Activated naive CD8-positive, alpha-beta T cell treated with anti-CD3 and anti-CD28 coated beads, Interleukin-2, amount 10 ng/mL, durations not matched to agents 7 days and 5 days (primary cell): ENCODE measurements at places on chromosomes 16 and 17. TPM values are rescaled to one million over a fixed set of nuclear protein-coding genes. Genes with fewer than 3 reads are reported as not detected.
A peak's percentile ranks its signal among the peaks of the same experiment; 100 is the strongest.

The PRKCB gene
- 120 TPM for total RNA-seq

The LCAT gene
- 17.6 TPM for total RNA-seq

The CDH8 gene
- not detected for total RNA-seq

DNA sequence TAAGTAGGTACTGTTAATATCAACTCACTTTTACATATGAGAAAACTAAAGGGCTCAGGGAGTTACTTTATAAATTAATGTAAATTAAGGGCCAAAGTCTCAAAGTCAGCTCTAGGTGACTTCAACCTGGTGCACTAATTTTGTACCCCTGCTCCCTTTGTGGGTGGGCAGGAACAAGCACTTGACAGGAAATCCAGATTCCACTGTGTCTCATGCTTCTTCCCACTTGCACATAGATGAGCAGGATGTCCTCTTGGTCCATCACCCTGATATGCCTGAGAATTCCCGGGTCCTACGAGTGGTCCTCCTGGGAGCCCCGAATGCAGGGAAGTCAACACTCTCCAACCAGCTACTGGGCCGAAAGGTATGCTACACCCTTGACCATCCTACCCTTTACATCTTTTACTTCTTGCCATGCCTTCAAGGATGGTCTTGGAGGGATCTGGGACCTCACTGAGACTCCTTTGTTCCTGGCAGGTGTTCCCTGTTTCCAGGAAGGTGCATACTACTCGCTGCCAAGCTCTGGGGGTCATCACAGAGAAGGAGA, 1.3 kb downstream of the ERAL1 start:
- H3K4me1 ChIP-seq, result peaks cover 14% of the 10 kb centered on the region
- peaks cover 10% of the 10 kb centered on the region for H3K36me3 ChIP-seq
- H3K27ac ChIP-seq, result peak overlapping the region; percentile 6
- DNase-seq, result no peak
- H3K4me3 ChIP-seq, result peak overlapping the region; percentile 92

GRCh38 chr16:9195287-9195686, 103.8 kb downstream of the HAPSTR1 start:
- no peaks in the 10 kb centered on the region for H3K36me3 ChIP-seq
- H3K4me3 ChIP-seq, result no peak overlapping the region
- no peak for DNase-seq
- no peak overlapping the region for H3K27ac ChIP-seq
- H3K4me1 ChIP-seq, result no peaks in the 10 kb centered on the region

DNA sequence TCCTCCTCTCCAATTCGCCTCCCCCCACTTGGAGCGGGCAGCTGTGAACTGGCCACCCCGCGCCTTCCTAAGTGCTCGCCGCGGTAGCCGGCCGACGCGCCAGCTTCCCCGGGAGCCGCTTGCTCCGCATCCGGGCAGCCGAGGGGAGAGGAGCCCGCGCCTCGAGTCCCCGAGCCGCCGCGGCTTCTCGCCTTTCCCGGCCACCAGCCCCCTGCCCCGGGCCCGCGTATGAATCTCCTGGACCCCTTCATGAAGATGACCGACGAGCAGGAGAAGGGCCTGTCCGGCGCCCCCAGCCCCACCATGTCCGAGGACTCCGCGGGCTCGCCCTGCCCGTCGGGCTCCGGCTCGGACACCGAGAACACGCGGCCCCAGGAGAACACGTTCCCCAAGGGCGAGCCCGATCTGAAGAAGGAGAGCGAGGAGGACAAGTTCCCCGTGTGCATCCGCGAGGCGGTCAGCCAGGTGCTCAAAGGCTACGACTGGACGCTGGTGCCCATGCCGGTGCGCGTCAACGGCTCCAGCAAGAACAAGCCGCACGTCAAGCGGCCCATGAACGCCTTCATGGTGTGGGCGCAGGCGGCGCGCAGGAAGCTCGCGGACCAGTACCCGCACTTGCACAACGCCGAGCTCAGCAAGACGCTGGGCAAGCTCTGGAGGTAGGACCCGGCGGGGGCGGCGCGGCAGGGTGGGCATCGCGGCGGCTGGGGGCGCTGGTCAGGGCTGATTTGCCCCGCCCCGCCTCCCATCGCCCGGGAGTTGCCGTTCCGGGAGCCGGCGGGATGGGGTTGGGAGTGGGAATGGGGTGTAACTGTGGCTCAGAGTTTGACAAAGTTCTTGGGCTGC, 567 bp downstream of the SOX9 start:
- peak; percentile 33 for DNase-seq
- H3K27me3 ChIP-seq, result peaks cover 65% of the 10 kb centered on the region
- H3K36me3 ChIP-seq, result peaks cover 6% of the 10 kb centered on the region

DNA sequence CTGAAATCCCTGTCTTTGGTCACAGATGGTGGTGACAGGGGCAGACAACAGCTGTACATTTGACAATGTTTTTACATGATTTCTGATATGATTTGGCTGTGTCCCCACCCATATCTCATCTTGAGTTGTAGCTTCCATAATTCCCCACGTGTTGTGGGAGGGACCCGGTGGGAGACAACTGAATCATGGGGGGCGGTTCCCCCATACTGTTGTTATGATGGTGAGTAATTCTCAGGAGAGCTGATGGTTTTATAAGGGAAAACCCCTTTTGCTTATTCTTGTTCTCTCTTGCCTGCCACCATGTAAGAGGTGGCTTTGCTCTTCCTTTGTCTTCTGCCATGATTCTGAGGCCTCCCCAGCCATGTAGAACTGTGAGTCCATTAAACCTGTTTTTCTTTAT, 353.9 kb downstream of the CPPED1 start:
- no peak overlapping the region for H3K27ac ChIP-seq
- no peak for DNase-seq
- no peak overlapping the region for H3K4me3 ChIP-seq
- no peaks in the 10 kb centered on the region for H3K4me1 ChIP-seq

DNA sequence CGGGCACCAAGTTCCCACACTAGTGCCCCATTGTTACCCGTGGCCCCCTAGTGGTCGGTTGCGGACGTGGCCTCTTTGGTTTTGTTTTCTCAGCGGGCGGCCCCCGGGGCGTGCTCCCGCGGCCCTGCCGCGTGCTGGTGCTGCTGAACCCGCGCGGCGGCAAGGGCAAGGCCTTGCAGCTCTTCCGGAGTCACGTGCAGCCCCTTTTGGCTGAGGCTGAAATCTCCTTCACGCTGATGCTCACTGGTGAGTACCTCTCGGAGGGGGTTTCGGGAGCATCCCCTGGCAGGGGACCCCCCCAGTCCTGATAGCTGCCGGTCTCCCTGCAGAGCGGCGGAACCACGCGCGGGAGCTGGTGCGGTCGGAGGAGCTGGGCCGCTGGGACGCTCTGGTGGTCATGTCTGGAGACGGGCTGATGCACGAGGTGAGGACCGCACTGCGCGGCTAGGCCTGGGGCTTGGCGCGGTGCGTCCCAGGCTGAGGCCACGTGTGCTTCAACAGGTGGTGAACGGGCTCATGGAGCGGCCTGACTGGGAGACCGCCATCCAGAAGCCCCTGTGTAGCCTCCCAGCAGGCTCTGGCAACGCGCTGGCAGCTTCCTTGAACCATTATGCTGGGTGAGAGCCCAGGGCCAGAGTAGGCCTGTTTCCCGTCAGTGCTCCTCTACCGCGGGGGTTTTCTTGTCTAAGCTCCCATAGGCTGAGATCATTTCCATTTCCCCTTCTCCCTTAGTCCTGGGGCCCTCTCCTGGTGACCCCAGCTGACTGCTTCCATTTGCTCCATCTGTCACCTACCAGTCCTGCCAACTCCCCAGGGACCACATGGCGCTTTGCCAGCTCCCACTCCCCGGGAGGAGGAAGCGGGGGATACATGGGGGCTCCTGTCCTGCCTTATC, 1.7 kb downstream of the SPHK1 start:
- H3K4me1 ChIP-seq, result peaks cover 5% of the 10 kb centered on the region
- DNase-seq, result peak; percentile 89
- no peak overlapping the region for H3K27ac ChIP-seq
- H3K27me3 ChIP-seq, result no peaks in the 10 kb centered on the region

DNA sequence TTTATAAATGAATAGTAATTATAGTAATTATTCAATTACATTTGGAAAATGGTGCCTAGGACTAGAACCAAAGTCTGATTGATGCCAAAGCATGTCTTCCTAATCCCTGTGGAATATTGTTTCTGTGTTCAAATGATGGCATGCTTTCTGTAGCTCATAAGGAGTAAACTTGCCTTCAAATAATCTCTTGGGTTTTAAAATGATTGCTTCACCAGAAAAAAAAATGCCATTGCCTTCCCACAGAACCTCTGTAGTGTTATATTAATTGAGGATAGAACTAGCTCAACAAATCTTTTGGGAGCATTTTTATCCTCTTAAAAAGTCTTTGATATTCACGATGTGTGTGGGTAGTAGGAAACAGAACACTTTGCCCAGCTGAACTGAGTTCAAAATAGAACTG, 7.7 kb upstream of the TMEM100 start:
- DNase-seq, result no peak
- no peak overlapping the region for H3K27ac ChIP-seq
- H3K36me3 ChIP-seq, result no peaks in the 10 kb centered on the region
- H3K27me3 ChIP-seq, result peaks cover 32% of the 10 kb centered on the region

DNA sequence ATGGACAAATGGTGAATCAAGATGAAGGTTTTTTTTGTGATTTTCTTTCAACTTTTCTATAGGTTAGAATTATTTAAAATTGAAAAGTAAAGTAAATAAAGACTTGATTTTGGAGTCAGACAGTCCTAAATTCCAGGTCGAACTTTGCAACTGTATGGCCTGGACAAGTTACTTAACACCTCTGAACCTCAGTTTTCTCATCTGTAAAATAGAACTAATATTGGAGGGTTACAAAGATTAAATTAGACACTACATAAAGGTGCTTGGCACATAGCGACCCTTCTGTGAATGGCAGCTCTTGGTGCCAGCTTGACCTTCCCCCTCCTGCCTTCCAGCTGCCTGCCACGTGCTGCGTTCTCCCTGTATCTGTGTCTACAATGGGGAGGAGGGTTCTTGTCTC, 3.0 kb downstream of the RSAD1 start:
- no peak for DNase-seq
- H3K4me3 ChIP-seq, result no peak overlapping the region
- peaks cover 13% of the 10 kb centered on the region for H3K4me1 ChIP-seq
- H3K27ac ChIP-seq, result no peak overlapping the region

GRCh38 chr17:10681866-10682446, 15.4 kb downstream of the SCO1 start:
- H3K36me3 ChIP-seq, result peaks cover 21% of the 10 kb centered on the region
- H3K27me3 ChIP-seq, result no peaks in the 10 kb centered on the region
- H3K4me3 ChIP-seq, result no peak overlapping the region
- no peak overlapping the region for H3K27ac ChIP-seq

GRCh38 chr17:50918071-50918932, 52.1 kb upstream of the TOB1 start:
- H3K4me1 ChIP-seq, result peaks cover 31% of the 10 kb centered on the region
- H3K27me3 ChIP-seq, result no peaks in the 10 kb centered on the region
- peaks cover 2% of the 10 kb centered on the region for H3K36me3 ChIP-seq
- no peak for DNase-seq
- no peak overlapping the region for H3K4me3 ChIP-seq
- peak overlapping the region; percentile 34 for H3K27ac ChIP-seq

DNA sequence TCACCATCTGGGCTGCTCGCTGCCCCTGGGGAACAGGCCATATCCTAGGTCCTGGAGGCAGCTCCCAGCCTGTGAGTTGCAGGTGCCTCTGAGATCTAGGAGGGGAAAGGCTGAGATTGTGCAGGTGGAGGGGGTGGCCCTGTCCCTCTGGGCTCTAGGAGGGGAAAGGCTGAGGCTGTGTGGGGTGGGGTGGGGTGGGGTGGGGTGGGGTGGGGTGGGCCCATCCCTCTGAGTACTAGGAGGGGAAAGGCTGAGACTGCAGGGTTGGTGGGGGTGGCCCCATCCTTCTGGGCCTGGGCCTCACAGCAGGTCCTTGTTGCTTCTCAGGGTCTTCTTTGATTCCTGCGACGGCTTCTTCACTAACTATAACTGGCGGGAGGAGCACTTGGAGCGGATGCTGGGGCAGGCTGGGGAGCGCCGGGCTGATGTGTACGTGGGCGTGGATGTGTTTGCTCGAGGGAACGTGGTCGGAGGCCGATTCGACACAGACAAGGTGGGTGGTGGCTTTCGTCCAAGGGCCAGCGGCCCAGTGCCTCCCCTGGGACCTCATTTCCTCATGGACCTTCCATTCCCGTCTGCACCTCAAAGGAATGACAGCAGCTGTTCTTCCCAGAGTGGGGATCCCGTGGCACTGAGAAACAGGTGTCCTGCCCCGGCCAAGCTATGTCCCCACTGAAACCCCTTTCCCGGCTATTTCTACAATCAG, 7.1 kb downstream of the ENGASE start:
- H3K27ac ChIP-seq, result no peak overlapping the region
- no peaks in the 10 kb centered on the region for H3K4me1 ChIP-seq
- no peak overlapping the region for H3K4me3 ChIP-seq
- no peak for DNase-seq

DNA sequence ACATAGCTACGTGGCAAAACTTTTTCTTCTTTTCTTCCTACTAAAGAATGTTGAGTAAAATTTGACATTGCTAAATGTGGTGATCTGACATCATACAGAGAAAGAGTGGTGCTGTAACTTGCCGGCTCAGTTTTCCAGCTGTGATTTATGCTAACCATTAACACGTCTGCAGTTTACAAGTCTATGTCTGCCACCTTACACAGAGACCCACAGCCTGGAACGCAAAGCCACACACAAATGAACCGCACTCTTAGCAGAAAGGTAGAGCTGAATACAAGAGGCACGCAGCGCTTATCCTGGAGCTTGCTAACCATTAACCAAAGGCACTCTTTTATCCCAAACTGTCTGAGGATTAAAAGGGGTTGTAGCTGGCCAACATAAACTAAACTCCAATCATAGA, 31.9 kb downstream of the CACNG1 start:
- H3K4me3 ChIP-seq, result no peak overlapping the region
- no peak for DNase-seq
- no peak overlapping the region for H3K27ac ChIP-seq
- H3K4me1 ChIP-seq, result peaks cover 8% of the 10 kb centered on the region
- peaks cover 26% of the 10 kb centered on the region for H3K36me3 ChIP-seq
